ENCODE measurements at places on chromosomes 2 and 18.

DNA sequence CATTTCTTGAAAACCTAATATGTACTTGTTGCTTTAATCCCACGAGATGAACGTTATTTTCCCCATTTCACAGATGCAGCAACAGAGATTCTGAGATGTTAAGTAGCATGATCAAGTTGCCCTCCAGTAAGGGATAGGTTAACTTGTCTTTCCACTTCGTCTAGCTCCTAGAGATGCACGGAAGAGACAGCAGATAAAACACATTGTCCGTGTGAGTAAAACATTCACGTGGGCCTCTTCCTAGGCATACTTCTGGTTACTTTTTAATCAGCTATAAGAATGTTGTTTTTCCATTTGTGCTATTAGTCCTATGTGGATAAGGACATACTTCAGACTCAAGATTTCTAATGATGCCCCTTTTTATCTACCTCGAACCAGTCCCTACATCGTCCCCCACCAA is 1.2 kb upstream of the ARHGAP28 start:
- no peak for DNase-seq

GRCh38 chr2:142140434-142140845 is 9.6 kb upstream of the LRP1B start:
- peak; percentile 55 for DNase-seq

DNA sequence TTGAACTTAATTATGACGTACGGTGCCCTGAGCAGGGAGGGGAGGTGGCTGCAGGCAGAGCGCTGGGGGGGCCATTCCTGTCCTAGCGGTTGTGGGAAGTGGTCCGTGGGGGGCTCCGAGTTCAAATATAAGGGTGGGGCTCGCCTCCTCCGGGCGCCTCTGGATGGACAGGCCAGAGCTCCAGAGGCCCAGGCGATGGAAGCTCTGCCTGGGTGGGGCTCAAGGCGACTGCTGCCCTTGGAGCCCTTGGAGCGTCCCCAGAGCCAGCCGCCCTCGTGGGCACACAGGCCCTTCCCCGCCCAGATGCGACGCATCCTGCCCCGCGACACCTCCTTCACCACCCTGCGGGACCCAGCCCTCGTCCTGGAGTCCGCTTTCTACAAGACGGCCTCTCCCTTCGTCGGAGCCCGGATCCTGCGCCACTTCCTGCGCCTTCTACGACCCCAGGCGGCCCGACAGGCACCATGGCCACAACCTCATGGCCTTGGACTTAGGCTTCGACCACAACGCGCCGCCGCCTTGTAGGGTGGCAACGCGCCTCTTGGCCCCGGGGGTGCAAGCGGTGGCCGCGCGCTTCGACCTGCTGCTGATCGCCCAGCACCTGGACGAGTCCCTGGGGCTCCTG is 10.5 kb downstream of the AQP12B start:
- no peak for DNase-seq

GRCh38 chr2:216754336-216754735 is 59.0 kb upstream of the IGFBP5 start:
- DNase-seq = no peak

DNA sequence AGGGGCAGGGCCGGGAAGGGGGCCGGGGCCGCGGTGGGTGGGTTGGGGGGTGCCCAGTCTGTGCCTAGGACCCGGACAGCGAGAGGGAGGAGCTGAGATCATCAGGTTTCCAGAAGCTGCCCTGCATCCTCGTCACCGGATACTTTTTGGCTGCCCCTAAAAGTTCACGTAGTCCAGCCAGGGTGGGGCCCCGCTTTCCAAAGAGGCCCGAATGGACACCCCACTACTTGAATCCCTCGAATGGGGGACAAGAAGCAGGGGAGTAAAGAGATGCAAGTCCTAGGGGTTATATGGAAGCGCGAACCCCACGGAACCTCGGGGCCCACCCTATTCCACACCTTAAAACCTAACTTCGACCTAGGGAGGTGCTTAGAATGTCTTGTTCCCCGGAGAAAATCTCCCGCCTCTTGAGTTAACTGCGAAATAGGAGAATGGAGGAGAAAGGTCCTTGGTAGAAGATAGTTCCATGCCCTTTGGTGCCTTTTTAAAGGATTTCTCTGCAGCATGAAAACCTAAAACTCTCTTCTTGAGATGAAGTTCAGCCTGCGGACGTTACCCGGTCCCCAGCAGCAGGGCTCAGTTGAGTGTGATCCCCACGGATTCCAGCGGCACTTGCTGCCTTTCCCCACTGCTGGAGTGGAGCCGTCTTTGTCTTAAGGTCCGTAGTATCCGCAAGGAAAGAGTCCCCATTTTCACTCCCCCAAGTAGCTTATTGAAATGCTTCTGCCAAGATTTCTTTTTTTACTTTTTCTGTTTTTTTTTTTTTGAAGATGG is 2.1 kb upstream of the RNF152 start:
- DNase-seq = no peak

GRCh38 chr2:234595829-234596228 is 98.9 kb upstream of the ARL4C start:
- DNase-seq = no peak

DNA sequence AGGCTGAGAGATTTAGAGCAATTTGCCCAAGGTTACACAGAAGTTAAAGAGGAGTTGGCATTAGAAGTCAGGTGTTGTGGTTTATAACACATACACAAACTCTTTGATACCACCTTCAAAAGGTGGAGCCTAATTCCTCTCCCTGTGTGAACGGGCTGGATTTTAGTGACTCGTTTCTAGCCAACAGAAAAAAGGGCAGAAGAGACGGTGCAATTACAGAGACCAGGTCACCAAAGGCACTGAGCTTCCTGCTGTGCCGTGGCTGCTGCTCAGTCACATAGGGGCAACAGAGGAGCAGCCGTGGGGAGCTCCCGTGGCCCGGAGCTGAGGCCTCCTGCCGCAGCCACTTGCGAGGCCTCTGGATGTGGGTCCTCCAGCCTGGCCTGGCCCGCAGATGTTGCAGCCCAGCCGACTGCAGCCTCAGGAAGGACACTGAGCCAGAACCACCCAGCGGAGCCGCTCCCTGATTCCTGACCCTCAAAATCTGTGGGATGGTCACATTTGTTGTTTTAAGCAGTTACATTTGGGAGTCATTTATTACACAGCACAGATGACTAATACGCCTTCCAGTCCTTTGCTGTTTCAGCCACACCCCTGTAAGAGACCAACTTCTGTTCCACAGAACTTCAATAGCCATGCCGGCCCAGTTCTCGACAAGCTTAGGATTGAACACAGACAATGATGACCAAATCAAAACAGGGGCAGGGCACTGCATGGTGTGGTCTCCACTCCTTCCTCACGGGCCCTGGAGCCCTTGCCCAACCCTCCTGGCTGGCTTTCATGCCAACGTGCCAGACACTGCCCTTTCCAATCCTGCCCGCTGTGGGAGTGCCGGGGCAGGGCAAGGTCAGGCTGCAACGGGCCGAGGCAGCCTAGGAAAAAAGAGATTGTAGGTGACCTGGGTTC is 17.1 kb downstream of the EDAR start:
- no peak for DNase-seq

DNA sequence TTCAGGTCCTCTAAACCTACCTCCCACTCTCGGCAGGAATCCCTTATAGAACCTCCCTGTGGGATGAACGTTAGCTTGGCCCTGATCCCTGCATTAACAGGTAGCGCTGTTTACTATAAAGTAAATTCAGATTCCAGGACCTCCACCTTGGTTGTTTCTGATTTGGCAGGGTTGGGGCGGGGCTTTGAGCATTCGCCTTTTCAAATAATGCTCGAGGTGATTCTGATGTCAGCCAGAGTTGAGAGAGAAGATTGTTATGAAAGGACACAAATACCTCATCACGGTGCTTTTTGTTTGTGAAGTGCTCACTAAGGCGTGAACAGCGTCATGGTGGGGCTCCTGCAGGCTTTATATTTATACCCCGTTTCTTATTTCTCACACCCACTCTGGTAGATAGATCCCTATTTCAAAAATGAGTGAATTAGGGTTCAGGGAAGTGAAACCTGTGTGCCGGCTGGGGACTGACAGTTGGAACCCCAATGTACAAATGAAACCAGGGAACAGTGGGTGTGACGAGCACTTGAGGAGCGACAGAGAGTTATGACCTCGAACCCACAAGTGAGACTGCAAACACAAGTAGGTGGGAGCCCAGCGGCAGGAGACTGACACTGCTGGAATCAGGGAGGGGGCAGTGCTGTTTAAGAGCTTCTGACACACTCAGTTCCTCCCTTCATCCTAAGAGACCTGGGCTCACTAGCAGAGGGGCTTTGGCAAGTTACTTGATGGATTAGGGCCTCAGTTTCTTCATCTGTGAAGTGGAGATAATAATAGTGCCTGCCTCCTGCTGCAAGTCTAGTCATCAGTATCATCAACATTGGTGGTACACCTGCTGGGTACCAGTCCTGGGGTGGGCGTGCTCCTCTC is 14.2 kb upstream of the CXCR4 start:
- DNase-seq = no peak

DNA sequence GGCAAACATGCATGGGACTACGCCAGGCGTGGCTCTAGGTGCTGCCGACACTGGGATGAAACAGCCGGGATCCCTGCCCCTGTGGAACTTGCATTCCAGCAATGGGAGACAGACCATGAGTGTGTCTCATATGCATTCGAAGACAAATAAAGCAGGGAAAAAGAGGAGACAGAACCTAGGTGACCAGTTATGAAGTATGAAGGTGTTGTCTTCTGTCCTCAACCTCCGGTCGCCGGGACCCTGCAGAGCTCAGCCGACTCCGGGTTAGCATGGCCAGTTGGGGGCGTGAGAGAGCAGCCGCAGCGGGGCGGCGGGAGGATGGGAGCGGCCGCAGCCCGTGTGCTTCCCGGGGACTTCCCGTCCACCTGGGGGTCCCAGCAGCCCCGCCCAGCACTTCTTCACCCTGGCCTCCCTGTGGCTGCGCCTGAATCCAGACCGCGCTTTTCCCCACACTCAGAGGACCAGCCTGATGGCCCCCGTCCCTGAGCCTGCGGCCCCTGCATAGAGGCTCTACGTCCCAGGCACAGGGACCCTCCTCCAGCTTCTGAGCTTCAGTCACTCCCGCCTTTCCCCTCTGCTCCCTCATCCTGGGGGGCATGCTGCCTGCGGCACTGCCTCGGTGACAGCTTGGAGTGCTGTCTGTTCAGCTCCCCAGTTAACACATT is 11.4 kb downstream of the ID2 start:
- peak; percentile 48 for DNase-seq

DNA sequence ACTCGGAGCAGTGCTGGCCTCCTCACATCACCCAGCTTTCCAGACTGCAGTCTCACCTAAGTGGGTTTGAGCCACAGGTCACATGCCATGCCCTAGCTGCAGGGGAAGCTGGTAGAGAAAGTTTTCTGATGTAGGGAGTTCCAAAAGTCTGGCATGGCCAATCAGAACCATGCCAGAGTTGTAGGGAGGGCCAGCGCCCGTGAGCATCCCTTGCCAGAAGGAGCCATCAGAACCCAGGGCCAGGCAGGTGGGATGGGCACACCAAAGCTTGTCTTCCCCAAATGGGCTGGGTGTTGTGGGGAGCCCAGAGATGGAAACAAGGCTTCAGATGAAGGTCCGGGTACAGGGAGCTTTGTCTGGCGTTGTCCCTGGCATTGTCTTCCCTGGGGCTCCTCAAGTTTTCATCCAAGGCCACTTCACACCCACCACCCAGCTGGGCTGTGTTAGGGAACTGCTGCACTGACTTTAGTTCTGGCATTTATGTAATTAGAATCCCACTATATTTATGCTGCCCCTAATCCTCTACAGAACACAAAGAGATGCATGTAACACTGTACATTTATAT is 247.9 kb downstream of the KLHL29 start:
- DNase-seq = no peak

GRCh38 chr18:79876497-79876896 is 75.0 kb downstream of the SLC66A2 start:
- no peak for DNase-seq

GRCh38 chr2:20580690-20581437 is 70.0 kb downstream of the HS1BP3 start:
- peak; percentile 47 for DNase-seq

DNA sequence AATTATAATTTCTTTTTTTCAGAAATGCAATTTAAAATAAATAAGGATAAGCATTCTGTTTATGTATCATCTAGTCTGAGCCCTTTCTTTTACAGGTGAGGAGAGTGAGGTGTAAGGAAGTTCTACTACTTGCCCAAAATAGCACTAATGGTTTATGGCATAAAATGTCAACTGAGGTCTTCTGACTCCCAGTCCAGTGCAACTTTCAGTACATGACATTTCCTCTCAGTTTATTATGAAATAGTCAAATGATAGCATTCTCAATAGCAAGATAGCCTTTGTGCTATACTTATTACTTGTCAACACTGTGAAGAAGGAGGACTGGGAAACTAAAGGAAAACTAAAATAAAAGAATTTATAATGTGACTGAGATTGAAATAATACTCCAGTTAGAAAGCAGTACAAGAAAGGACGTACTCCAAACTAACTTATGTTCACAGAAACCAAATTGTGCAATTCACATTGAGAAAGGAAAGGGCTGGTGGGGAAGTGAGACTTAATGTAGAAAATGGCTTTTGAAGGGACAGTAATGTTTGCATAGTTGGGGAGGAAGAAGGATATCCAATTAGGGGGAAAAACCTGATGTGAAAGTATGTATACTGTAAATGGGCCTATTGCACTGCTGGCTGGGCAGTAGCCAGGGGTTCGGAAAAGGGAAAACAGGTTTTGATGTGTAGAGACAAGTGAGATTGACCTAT is 166.7 kb upstream of the ZEB2 start:
- DNase-seq = no peak

DNA sequence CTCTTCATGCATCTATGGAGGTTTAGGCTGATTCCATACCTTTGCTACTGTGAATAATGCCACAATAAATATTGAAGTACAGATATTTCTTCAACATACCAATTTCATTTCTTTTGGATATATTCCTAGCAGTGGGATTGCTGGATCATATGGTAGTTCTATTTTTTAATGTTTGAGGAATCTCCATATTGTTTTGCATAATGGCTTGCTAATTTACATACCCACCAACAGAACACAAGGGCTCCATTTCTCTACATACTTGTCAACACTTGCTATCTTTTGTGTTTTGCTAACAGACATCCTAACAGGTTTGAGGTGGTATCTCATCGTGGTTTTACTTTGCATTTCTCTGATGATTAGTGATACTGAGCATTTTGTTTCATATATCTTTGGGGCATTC is 253.2 kb downstream of the ZNF804A start:
- DNase-seq = no peak

DNA sequence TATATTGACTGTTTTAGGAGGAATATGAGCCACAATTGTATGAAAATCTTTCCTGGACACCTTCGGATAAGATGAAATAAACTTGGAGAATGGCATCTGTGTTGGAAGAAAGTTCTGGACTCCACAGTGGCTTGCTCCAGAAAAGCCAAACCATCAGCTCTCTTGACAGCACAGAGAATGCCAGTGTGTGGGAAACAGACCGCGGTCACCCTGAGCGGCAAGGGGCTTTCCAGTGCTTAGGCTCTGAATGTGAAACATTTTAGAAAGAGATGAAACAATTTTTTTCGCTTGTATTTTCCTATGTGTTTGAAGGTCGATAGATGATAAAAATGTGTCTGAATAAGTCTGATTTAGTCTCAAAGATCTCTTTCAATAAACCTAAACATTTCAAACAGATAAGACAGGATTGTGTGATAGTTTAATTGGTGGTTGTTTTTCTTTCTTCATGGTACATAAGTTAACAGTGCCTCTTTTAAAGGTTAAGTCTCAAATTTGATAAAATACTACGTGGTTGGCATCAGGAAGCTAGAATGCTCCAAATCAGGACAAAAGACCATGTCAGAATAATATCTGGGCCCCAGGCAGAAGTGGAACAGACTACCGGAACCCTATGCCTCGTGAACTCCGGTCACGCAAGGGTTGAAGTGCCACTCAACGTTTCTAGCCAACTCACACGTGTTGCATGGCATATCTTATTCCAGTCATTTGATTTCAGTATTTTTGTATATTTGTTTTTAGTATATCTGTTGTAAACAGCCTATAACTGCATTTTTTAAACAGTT is 28.9 kb downstream of the PTGR3 start:
- no peak for DNase-seq

Data from HT-29 (cell line).